Large intestine (tissue), 12 donors: ENCODE measurements at places on chromosomes 6 and 20. TPM values are rescaled to one million over a fixed set of nuclear protein-coding genes. Genes with fewer than 3 reads are reported as not detected.

Gene IL17F
- 0.55 TPM for polyA plus RNA-seq

Gene UNC5CL
- 164 TPM for polyA plus RNA-seq

Gene COL11A2
- polyA plus RNA-seq: 5.3 TPM

Gene AFG1L
- polyA plus RNA-seq: 9.5 TPM

Gene RNF146
- 48.2 TPM for polyA plus RNA-seq

Gene PNLDC1
- 0.16 TPM for polyA plus RNA-seq

Gene CYP21A2
- polyA plus RNA-seq: 1.5 TPM

Gene CST2
- polyA plus RNA-seq: 0.07 TPM

DNA sequence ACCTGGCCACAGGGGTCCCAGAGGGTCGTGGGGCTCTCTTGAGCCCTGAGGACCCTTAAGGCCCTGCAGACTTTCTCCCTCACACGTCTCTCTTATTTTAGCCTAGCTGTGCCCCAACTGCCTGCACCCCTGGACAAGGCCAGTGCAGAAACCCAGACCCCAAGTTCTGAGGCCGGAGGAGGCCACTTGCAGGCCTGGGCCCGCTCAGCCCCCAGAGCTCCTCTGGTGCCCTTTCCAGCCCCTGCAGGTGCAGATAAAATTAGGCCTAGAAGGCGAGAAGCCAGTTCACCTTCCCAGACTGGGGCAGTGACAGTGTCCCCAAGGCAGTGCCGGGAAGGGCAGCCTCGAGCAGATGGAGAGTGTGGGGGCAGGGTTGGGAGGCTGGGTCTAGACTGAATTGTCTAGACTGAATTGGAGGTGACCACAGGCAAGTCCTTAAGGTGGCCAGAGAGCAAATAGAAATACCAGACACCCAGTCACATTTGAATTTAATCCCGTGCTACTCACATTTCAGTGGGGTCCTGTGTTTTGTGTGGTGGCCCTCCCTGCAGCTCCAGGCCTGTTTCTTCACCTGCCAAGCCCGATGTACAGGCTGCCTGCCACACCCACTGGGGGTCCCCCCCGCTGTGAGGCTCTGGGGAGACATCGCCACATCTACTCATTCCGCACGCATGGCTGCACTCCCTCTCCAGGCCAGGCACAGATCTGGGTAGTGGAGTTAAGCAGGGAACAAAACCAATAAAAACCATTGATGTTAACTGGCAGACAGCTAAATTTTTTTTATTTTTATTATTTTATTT lies 8.6 kb upstream of the IP6K3 start:
- no peak for DNase-seq
- no peaks in the 10 kb centered on the region for H3K36me3 ChIP-seq
- H3K27me3 ChIP-seq: no peaks in the 10 kb centered on the region
- no peak overlapping the region for H3K4me3 ChIP-seq
- H3K27ac ChIP-seq: no peak overlapping the region

DNA sequence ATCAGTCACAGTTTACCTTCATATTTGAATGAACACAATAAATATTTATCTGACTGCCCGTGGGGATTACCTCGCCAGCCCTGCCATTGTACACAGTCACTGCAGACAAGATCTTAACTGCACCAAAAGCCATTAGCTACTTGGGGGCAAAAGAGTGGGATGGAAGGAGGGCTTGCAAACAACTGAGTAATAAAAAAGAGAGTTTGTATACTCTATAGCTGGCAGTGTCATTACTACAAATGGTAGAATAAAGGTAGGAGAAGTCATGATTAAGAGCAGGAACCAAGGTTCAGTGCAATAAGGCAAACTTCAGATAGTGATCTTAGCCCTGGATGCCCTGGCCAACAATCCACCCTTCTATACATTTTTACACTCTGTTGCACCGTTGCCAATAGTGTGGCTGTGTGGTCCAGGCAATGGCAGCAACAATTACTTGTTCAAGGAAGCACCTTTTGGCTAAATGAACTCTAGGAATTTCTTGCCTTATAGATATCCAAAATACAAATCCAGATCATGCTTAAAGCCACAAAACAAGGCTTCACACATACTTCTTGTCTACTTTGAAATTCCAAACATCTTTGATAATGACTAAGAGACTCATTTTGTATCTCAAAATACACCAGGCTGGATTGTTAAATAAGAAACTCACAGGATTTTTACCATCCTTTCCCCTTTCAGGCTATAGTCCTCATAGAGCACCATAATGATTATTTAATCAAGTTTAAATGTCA lies 955.4 kb upstream of the ADGRB3 start:
- H3K4me3 ChIP-seq: no peak overlapping the region
- no peaks in the 10 kb centered on the region for H3K27me3 ChIP-seq
- no peaks in the 10 kb centered on the region for H3K4me1 ChIP-seq

DNA sequence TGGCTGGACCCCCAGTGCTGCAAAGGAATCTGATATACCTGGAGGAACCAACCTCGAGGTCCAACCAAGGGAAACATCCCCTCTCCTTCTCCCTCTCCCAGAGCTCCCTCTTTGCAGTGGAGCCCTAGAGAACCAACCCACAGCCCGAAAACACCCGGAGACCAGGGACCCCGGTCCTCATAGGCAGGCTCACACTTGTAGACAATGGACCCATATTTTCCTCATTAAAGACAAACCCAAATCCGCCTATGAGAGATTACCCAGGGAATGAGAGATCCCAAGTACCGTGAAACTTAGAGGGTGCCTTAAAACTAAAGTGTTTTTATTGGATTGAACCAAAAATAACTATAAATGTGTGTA lies 9.6 kb upstream of the FOXF2 start:
- H3K36me3 ChIP-seq: no peaks in the 10 kb centered on the region
- peaks cover 5% of the 10 kb centered on the region for H3K4me1 ChIP-seq
- H3K27ac ChIP-seq: no peak overlapping the region
- H3K4me3 ChIP-seq: no peak overlapping the region
- H3K27me3 ChIP-seq: peaks cover 95% of the 10 kb centered on the region

DNA sequence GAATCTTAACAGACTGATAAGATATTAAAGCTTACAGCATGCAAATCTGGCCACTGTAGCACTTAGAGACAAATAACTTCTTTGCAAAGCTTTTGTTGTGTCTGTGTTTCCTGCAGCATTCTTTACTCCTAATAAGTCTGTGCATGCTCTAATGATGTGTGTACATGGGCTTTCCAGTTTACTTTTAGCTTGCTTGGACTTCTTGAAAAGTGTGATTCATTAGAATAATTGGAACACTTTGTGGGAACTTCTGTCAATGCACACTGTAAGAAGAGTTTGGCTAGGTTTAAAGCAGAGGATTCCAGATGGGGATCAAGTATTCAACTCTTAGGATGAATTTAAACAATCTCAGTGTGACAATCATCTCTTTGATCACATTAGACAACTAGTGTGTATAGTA lies 22.1 kb upstream of the TINAG start:
- no peak overlapping the region for H3K27ac ChIP-seq
- H3K4me3 ChIP-seq: no peak overlapping the region
- no peak for DNase-seq
- no peaks in the 10 kb centered on the region for H3K36me3 ChIP-seq

DNA sequence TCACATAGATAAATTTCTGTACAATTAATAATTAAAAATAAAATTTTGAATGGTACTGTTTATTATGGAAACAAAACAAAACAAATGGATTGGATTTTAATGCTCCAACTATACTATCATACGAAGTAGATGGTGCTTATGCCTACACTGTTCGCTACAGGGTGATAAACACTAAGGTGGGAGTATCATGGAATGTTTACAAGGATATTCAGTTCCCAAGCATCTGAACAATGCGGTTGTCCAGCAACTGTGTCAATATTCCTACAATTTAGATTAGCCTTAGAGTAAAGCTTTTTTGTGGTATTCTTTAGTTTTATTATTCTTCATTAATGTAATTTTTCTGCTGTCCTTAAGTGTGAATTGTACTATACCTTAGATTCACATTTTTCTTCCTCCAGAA lies 105.1 kb downstream of the MMS22L start:
- H3K27me3 ChIP-seq: no peaks in the 10 kb centered on the region
- H3K4me3 ChIP-seq: no peak overlapping the region

DNA sequence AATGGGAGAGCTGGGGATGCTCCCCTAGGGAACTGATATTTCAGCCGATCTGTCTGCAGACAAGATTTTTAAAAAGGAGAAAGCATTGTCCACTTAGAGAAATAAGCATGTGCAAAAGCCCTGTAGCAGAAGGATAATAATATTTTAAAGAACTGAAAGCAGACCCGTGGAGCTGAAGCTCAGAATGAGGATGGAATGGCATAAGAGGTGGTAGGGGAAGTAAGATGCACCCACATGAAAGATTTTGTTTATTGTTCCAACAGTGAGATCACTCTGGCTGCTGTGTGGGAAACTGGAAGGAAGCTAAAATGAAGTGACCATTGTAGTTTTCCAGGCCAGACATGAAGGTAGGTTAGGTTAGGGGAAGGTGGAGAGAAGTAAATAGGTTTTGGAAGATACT lies 266.4 kb upstream of the PRDM1 start:
- no peaks in the 10 kb centered on the region for H3K36me3 ChIP-seq
- no peaks in the 10 kb centered on the region for H3K4me1 ChIP-seq
- no peak overlapping the region for H3K4me3 ChIP-seq
- H3K27ac ChIP-seq: no peak overlapping the region

- H3K4me3 ChIP-seq: no peak overlapping the region
- no peak overlapping the region for H3K27ac ChIP-seq
- no peaks in the 10 kb centered on the region for H3K4me1 ChIP-seq
- H3K27me3 ChIP-seq: no peaks in the 10 kb centered on the region
These were observed 49.3 kb upstream of the CD2AP start for GRCh38 chr6:47428288-47428687.

- no peaks in the 10 kb centered on the region for H3K27me3 ChIP-seq
- no peaks in the 10 kb centered on the region for H3K4me1 ChIP-seq
- no peak overlapping the region for H3K27ac ChIP-seq
- DNase-seq: no peak
These were observed 176.5 kb upstream of the PDE7B start for GRCh38 chr6:135675026-135675425.

- no peak overlapping the region for H3K27ac ChIP-seq
- H3K4me3 ChIP-seq: no peak overlapping the region
- no peaks in the 10 kb centered on the region for H3K27me3 ChIP-seq
- H3K4me1 ChIP-seq: no peaks in the 10 kb centered on the region
These were observed 55.1 kb downstream of the ARID1B start for GRCh38 chr6:156832231-156832647.

DNA sequence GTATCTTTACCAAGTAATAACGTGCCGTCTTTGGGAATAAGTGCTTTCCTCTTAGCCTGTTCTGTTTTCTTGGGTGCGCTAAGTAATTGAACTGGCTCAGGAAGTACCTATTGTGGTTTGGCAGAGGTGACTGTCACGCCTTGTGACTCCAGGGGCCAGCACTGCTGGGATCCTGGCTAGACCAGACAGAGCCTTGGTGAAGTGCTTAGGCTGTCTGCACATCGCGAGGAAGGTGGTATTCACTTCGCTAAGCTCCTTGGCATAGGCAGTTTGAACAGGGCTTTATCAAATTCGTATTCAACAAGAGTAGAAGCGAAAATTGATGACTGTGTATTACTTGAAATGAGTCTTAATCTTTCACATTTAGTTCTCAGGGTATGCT lies 17.6 kb downstream of the PRDM1 start:
- DNase-seq: no peak
- no peak overlapping the region for H3K27ac ChIP-seq
- peaks cover under 1% of the 10 kb centered on the region for H3K4me1 ChIP-seq
- no peak overlapping the region for H3K4me3 ChIP-seq

DNA sequence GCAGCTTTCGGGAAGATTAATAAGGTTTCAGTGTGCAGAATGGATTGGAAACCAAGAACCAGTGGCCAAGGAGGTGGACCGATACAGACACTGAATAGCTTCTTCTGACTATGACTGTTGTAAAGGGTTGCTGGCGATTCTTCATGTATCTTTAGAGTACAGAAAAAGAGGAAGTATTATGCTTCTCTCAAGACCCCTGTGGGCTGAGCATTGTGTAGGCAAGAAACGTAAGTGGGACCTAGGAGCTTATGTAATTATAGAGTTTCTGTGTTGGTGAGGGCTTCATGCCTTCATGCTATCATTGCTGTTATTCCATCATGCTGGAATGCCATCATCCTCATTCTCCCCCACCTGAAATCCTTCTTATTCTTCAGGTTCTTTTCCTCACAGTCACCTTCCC lies 105.4 kb upstream of the AKIRIN2 start:
- DNase-seq: no peak
- H3K27ac ChIP-seq: no peak overlapping the region
- H3K4me3 ChIP-seq: no peak overlapping the region
- no peaks in the 10 kb centered on the region for H3K27me3 ChIP-seq

DNA sequence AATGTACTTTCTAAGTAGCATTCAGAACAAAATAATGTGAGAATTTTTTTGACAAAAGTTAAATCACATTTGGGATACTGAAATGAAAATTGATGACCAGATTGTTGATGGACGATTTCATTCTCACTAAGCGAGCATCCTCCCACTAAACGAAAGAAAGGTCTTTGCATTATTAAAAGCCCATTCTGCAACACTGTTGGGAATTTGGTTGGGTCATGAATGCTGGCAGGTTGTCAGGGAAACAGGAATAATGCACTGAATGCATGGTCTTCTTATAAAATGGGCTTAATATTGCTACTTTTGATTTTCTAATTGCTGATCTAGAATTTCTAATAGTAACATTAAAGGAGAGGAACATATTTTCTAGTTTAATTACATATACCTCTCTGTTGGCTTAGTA lies 229.8 kb downstream of the NKAIN2 start:
- no peak overlapping the region for H3K27ac ChIP-seq
- H3K4me1 ChIP-seq: no peaks in the 10 kb centered on the region
- no peaks in the 10 kb centered on the region for H3K36me3 ChIP-seq
- no peaks in the 10 kb centered on the region for H3K27me3 ChIP-seq
- no peak for DNase-seq
- no peak overlapping the region for H3K4me3 ChIP-seq

GRCh38 chr6:40349123-40349900 lies 237.9 kb downstream of the LRFN2 start:
- H3K36me3 ChIP-seq: no peaks in the 10 kb centered on the region
- DNase-seq: no peak
- no peaks in the 10 kb centered on the region for H3K4me1 ChIP-seq
- H3K4me3 ChIP-seq: no peak overlapping the region
